ENCODE measurements at places on chromosomes 1 and 21.

GRCh38 chr21:23021481-23021880 lies 2023.3 kb downstream of the NCAM2 start:
- no peak for DNase-seq

GRCh38 chr1:22930240-22930912 lies 42.3 kb downstream of the LACTBL1 start:
- DNase-seq: no peak

GRCh38 chr1:230704830-230705229 lies 9.1 kb downstream of the AGT start:
- no peak for DNase-seq

DNA sequence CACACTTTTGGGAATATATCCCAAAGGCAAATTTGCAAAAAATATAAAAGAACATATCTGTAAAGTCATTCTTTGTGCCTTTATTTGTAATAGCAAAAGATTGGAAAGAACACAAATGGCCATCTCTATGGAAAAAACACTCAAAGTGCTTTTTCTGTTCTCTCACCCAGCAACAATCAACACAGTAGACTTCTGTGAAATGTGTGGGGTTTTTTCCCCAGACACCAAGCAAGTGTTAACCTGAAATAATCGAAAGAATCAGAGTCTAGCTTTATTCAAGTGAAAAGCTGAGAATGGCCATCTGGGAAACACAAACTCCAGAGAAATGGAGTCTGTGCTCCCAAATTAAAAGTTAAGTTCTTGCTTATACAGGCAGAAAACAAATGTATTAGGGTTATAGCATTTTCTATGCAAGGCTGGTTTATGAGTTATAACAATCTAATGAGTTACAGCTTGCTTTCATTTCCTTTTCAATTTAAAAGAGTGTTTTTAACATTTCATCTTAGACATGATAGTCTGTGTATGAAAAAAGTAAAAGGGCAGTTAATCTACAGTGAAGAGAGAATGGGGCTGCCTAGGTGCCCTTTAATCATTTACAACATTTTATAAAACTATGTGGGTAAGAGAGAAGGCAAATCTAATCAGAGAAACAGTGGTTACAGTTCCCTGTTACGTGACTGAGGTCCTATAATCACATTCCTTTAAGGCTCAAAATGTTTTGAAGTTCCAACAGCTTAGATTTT lies 46.6 kb downstream of the SLC30A7 start:
- no peak for DNase-seq

DNA sequence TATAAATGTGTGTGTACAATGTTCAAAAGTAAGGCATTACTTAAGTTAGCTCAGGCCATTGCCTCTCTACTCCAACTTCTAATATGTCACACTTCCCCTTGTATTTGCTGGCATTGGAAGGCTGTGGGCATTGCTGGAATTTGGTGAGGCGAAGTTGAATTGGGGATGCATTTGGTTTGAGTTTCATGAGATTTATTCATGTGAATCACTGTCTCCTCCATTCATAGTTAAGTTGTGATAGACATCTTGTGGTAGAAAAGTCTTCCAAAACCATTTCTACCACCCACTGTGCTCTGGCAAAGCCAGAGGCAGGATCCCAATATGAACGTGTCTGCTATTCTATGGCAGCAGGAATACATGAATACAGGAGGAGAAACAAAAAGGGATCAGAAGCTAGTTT lies 397.8 kb upstream of the USP24 start:
- DNase-seq: no peak

DNA sequence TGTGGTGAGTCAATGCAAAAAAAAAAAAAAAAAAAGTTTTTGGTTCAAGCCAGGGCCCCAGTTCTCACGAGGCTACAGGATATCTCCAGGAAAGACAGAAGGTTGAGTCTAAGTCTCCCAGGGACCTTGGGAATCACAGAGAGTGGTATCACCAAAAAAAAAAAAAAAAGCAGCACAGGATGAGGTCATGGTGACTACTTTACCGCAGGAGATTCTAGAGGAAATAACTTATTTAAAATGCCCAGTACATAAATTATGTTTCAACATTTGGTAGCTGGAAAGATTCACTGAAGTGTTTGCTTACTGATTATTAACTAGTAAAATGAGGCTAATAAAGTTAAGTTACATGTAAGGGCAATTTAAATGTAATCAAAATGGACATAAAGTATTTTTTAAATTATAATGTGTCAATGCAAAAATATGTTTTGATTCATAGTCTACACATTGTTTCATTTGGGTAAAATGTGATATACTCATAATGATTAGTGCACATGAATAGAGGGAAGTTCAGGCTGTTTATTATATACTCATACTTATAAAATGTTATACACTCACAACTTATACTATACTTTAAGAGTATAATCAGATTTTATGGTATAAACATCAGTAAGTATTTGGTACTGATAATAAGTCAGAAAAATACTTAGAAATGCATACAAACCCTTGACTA lies 84.1 kb downstream of the PLPPR5 start:
- DNase-seq: no peak

GRCh38 chr21:29378832-29379231 lies 80.1 kb downstream of the BACH1 start:
- DNase-seq: no peak
